Stimulated activated CD8-positive, alpha-beta memory T cell treated with anti-CD3 and anti-CD28 coated beads, Interleukin-4, amount 100 ng/mL, for 1 hour (primary cell): ENCODE measurements at places on chromosomes 7 and 10.

DNA sequence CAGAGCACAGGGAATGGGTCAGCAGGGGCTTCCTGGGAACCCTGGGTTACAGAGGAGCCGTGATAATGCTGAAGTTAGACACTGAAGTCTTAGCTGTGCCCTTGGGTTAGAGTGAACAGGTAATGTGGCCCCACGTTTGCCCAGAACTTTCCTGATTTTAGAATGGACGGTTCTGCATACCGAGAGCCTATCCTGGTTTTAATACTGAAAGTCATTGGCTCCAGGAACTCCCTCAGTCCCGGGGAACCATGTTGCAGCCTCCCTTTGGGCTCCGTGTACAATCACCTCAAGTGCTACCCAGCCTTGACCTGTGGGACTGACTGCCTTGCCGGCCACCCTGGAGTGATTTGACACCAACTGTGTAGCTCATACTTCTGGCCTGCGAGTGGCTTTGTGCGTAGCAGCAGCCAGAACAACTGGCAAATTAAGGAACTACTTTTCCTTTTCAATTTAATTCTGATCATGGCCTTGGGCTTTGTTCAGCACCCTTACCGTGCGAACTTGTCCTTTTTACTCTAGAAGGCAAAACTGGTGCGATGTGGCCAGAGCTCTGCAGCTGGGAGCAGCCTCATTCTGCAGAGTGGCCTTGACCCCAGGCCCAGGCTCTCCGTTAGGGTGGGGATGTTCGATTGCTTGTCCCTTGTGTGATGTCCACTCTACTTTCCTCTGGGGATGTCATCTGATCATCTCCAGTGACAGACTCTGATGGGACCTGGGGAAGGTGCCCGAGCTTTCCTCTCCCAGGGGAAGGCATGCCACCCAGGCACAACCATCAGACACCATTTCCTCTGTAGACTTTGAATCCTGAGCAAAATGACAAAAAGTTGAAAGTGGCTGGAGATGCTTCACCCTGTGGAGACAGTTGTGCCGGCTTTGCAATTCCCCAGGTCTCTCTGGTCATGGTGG, 265.9 kb downstream of the GLRX3 start:
- DNase-seq = no peak

DNA sequence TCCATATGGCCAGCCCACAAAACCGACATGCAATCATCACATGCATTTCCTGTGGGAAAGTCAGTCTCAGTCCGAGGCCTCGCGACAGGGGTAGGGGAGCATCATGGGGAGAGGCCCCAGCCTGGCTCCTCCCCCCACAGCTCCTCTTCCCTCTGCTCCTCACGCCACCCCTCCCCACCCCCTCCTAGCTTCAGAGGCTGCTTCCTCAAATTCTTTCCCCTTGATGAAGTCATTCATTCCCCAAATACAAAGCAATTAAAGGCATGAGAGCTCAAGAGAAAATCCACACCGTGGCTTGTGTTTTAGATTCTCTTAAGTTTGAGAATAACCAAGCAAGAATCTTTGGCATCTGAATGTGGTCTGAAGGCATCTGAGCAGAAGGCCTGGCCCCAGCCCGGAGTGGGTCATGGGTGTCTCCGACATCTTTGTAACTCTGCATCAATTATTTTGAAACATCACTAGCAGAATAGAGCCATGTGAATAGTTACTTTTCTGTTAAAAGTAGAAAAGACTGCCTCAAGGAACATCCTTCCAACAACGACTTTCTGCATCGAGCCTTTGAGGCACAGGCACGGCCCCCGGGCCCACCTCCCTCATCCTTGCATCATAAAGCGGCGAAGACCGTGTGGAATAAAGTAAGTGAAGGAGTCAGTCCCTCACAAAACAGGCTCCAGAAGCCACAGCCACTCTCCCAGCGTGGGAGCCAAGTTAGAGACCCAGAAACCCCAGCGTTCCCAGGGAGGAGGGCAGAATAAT, 90.9 kb downstream of the DIP2C start:
- no peak for DNase-seq

- DNase-seq = no peak
These were observed 13.6 kb downstream of the HOXA1 start for GRCh38 chr7:27082171-27082570.

GRCh38 chr7:158064631-158065030, 523.0 kb downstream of the PTPRN2 start:
- DNase-seq = no peak

DNA sequence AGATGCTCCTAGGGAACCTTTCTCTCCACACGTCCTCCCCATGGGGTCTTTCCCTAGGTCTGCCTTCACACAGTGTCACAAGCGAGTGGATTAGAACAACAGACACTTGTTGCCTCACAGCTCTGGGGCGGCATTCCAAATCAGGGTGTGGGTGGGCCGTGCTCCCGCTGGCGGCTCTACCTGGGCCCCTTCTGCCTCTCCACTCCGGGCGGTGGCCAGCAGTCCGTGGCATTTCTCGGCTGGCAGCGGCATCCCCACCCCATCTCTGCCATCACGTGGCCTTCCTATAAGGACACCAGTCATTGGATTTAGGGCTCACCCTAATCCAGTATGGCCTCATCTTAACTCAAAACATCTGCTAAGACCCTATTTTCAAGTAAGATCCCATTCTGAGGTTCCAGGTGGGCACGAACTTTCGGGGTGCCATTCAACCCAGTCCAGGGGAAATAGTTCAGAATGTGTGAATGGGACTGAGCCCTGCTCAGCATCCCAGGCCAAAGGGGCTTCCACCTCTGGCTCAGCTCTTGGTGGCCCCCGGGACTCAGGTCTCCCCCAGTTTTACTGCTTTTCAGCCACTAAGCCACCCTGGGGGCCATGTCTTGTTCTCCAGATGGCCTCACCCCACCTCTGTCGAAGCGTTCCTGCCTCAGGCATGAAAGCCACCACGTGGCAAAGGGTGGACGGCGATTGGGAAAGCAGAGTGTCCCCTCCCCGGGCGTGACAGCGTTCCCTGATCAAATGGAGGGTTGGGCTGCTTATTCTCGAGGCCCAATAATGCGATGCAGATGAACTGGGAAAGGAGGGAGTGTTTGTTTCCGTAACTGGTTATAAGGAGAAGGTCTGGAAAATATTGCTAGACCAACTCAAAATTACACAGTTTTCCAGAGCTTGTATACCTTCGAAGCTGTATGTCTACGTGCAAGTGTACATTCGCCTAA, 350.0 kb downstream of the GLRX3 start:
- DNase-seq = no peak

- no peak for DNase-seq
These were observed 43.1 kb downstream of the PARP12 start for GRCh38 chr7:140019606-140020005.

DNA sequence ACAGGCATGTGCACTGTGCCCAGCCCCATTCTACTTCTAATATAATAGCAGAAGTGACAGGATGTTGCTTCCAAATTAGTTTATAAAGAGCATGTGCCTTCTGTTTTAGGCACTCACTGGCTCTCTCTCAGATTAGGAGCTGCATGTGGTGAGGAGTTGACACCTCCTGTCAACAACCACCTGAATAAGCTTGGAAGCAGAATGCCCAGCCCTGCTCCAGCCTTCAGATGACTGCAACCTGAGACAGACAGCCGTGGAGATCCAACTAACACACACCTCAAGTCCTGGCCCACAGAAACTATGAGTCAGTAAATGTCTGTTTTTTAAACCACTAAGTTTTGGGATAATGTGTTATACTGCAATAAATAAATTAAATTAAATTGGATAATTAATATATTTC, 54.5 kb downstream of the PARD3 start:
- DNase-seq = no peak

DNA sequence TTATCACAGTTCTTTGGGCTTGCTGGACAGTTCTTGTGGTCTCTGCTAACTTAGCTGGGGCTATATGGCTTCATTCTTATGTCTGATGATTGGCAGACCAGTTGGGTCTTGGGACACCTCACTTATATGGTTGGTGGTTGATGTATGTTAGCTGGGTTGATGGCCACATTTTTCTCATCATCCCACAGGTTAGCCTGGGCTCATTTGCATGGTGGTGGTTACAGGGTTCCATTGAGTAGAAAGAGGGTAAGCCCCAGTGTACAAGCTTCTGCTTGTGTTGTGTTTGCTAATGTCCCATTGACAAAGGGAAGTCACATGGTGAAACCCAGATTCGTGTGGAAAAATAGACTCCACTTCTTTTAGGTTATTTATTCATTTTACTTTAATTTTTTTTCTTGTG, 40.6 kb downstream of the TMEM60 start:
- no peak for DNase-seq

DNA sequence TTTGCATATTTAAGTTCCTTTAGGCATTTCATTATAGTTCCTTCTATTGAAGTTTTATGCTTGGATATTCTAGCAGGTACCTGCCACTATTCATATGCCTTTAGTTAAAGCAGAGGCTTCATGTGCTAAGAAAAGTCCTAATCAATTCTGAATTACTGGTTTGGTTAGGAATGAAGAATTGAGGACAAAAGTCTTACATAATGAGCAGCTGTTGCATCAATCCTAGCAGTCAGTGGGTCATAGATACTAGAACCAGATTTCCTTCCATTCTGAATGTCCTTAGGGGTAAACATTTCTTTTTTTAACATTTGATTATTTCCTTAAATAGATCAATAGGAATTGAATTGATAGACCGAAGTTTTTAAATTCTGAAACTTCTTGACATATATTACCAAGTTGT, 59.2 kb downstream of the CDK13 start:
- DNase-seq = no peak

DNA sequence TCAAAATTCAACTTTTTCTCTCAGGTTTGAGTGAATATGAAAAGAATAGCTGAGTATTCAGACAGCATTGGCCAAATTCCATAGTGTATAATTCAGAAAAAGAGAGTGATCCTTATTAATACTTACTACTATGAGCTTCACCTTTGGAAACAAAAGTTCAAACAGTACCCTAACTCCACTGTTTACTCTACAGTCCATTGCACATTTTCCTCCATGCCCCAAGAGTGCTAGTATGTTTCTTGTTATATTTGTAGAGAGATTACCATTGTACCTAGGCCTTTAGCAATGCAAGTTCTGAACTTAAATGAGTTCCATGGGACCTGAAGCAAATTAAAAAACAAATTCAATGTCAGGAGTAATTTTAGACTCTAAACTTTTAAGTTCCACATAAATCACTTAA, 48.1 kb downstream of the MAGI2 start:
- DNase-seq = no peak

- no peak for DNase-seq
These were observed 120.6 kb downstream of the CLEC2L start for GRCh38 chr7:139643951-139644585.

GRCh38 chr10:77187376-77187999, 450.1 kb downstream of the KCNMA1 start:
- no peak for DNase-seq

DNA sequence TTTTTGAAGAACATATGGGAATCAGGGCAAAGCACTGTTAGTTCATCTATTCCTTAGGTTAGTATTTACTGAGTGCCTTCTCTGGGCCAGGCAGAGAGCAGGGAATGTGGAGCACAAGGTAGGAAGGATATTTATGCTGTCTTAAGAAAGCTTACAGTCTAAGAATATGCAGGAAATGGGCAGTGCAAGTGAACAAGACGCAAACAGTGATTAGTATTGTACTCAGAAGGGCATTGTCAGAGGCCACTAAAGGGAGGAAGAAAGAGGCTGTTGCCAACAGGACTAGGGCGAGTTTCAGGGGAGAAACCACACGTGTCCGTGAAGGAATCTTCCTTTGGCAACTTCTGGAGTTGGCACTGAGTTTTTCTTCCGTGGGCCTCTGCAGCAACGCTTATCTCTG, 552.8 kb upstream of the COBL start:
- DNase-seq = no peak

- DNase-seq = no peak
These were observed 22.1 kb downstream of the BLNK start for GRCh38 chr10:96249264-96249663.

DNA sequence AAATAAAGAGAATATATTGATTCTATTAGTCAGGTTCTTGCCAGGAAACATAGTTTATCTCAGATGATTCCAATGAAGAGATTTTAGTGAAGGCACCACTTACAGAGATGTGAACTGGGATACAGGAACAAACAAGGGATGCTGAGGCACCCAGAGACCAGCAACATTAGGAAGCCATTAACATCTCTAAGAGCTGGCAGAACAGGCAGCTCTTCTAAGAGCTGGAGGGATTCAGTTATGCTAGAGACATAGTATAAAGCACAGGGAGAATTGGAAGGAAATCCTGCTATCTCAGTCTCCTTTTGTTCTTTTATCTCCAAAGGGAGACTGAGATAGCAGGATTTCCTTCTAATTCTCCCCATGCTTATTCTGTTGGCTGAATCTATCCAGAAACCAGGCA, 22.0 kb downstream of the OR6B1 start:
- no peak for DNase-seq

DNA sequence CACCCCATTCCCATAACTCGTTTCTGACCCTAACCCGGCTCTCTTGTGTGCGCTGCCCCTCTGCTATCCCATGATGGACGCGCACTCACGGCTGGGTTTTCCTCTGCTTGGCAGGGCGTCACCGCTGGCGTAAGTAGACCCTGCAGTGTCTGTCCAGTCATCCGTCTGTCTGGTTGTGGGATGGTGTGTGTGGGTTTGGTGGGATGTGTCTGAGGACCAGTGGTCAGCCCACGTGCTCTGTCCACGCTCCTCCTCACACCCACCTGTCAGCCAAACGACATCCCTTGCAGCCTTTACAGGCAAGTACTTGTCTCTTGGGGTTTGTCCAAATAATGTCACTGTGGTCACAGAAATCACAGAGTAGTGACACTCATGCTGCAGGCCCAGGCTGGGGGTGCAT, 20.8 kb downstream of the LDB3 start:
- no peak for DNase-seq

DNA sequence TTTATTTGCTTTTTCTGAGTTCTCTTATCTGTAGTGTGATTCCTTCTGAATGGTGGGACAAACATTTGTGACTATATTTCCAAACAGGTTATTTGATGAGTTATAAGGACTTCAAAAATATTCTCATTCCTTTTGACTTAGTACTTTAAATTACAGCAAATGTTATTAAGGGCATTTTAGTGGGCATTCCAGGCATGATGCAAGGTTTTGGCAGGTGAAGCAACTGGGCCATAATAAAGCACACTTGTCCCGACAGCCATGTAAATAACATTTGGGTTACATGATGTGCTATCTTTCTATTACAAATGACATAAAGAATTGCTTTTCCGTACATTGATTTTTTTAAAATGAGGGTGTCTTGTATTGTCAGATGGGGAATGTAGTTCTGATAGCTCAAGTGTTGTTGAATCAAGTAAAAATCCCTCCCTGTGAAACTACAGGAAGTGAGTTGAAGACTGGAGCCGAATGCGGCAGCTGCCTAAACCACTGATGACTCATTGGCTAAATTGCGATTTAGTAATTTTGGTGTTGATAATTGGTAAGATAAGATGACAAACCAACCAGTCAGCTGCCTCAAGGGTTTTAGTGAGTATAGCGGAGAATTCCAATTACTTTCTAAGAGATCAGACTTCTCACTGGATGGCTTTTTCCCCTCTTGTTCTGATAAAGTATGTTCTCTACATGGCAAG, 231.3 kb upstream of the NPY start:
- no peak for DNase-seq

GRCh38 chr7:97310-97841, 95.0 kb upstream of the FAM20C start:
- DNase-seq = no peak
